Stimulated activated CD4-positive, alpha-beta T cell treated with anti-CD3 and anti-CD28 coated beads, Interleukin-1b, Interleukin-23, amount 100 ng/mL, for 1 hour (primary cell): ENCODE measurements at places on chromosomes 4 and X.

DNA sequence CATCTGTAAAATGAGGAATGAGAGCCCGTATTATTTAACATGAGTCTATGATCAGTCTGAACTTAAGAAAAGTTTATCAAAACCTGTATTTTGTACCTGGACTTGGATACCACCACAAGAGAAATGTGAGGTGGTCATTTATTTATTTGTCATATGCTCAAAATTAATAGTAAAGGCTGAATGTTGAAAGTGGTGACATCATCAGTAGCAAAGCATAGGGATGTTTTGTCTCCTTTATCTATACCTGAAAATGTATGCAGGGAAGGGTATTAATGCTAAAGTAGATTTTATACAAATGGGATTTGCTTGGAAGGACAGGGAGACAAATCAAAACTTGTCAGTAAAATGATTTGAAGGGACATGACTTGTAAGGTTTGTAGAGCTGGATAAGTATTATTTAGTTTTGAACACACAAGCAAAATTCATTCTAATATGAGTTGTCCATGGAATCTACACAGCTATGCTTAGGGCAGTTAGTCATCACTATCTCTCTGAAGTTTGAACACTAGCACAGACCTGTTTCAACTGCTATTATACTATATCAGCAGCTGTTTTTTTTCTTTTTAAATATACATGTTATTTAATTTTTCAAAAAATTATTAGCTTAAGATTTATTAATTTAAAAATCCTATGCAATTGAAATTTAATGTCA is 52.4 kb upstream of the GUCY1A1 start:
- DNase-seq: no peak

GRCh38 chr4:154958621-154959358 is 177.7 kb downstream of the RBM46 start:
- no peak for DNase-seq

- no peak for DNase-seq
These were observed 171.5 kb upstream of the VEGFC start for GRCh38 chr4:176964116-176964691.

DNA sequence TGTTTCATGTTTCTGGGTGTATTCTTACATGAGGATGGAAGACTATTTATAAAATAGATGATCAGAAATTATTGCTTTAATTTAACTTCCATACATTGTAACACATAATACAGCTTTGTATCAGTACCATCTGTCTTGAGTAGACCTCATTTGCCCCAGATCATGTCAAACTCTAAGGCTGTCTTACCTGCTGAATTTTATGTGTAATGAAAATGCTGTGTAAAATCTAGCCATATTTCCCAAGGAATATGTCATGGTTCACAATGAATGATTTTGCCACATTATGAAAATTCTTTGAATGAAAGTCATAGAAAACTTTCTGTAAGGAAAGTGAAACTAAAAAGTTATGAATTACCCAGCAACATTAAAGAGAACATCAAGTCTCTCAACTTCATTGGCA is 7.4 kb downstream of the BDH2 start:
- DNase-seq: no peak

GRCh38 chrX:154417157-154417556 is 5.8 kb downstream of the TAFAZZIN start:
- no peak for DNase-seq

- no peak for DNase-seq
These were observed 4.5 kb downstream of the DDX3X start for GRCh38 chrX:41338436-41338835.

GRCh38 chr4:86122404-86122803 is 237.4 kb downstream of the MAPK10 start:
- DNase-seq: no peak

DNA sequence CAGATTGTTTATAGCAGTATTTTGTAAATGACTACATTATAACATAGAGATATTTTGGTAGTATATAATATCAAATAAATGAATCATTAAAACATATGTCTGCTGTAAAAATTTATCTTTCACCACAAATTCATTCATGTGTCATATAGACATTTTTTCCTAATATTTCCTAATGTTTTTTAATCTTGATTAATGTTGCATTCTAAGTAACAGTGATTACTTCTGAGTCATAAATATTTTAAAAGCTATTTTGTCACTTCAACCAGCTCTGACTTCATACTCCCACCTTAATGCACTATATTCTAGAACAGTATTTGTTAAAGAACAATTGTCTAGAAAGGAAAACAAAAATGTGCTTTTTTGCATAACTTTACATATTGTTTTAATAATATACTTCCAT is 904.6 kb downstream of the CCSER1 start:
- no peak for DNase-seq
